CD4-positive, alpha-beta T cell treated with Interferon alpha-2 for 1 hour (primary cell): ENCODE measurements at places on chromosomes 12 and 14.

DNA sequence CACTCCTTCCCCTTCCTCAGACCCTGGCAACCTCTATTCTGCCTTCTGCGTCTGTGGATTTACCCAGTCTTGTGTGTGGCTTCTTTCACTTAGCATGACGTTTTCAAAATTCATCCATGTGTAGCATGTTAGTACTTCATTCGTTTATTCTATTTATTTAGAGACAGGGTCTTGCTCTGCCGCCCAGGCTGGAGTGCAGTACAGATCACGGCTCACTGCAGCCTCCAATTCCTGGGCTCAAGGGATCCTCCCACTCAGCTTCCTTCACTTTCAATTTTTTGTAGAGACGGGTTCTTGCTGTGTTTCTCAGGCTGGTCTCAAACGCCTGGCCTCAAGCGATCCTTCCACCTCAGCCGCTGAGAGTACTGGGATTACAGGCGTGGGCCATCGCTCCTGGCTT is 37.0 kb downstream of the B4GALNT3 start:
- no peak for DNase-seq

DNA sequence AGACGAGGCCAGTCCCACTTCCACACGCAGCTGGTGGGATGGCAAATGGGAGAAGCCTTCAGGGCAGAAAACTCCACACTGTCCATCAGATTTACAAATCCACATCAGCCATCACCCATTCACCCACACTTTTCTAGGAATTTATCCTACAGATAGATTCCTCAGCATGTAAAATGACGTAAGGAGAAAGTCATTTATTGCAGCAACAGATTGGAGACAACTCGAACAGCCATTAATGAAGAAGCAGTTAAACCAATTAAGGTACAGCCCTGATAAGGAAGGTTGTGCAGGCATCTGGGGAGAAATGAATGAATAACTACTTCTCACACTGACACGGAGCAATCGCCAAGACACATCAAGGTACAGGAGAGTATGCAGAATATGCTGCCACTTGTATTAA is 26.2 kb downstream of the PRKAB1 start:
- no peak for DNase-seq

DNA sequence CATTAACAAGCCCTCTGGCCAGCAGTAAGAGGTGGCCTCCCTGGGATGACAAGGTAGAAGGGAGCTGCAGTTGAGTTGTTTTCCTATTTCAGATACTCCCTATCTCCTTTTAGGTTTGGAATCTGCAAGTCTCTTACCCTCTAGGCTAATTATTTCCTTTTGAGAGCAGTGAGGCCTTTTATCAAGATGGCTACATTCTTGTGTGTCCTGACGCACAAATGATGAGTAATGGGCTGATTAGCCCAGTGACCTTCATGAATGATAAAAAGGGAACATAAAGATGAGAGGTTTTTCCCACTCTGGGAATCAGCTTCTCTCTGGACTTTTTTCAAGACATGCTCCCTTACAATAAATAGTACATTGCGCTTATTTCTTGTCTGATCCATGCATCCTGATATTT is 22.9 kb downstream of the DYRK2 start:
- no peak for DNase-seq

GRCh38 chr12:132835076-132836025 is 6.7 kb upstream of the GOLGA3 start:
- no peak for DNase-seq

DNA sequence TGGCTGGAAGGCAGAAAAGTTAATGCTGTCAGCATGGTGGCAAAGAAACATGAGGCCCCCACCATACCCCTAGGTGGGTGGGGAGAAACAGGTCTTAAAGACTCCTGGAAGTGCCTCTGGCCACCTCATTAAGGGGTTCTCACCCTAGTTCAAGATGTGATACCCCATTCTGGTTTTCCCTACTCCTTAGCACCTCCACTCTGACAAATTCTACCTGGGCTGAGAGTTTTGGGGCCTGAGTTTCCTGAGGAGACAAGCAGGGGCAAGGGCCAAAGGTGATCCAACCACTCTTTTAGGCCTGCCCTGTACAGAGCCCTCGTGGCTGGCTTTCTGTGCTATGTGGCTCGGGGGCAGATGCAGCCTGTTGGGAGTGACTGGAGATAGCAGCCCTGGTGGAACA is 7.9 kb upstream of the AVIL start:
- DNase-seq = no peak
